Femur (tissue), 1 donor: ENCODE measurements at places on chromosomes 12 and 14.

GRCh38 chr12:51139292-51139844, 33.6 kb downstream of the TFCP2 start:
- DNase-seq = no peak

DNA sequence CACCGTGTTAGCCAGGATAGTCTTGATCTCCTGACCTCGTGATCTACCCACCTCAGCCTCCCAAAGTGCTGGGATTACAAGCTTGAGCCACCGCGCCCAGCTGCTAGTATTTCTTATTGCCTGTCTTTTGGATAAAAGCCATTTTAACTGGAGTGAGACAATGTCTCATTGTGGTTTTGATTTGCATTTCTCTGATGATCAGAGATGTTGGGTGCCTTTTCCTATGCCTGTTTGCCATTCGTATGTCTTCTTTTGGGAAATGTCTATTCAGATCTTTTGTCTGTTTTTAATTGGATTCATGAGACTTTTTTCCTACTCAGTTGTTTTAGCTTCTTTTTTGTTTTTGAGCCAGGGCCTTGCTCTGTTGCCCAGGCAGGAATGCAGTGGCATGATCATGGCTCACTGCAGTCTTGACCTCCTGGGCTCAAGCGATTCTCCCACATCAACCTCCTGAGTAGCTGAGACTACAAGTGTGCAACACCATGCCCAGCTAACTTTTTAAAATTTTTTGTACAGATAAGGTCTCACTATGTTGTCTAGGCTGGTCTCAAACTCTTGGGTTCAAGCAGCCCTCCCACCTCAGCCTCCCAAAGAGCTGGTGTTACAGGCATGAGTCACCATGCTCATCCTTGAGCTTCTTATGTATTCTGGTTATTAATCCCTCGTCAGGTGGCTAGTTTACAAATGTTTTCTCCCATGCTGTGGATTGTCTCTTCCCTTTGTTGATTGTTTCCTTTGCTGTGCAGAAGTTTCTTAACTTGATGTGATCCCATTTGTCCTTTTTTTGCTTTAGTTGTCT, 65.9 kb downstream of the ACACB start:
- DNase-seq = no peak

DNA sequence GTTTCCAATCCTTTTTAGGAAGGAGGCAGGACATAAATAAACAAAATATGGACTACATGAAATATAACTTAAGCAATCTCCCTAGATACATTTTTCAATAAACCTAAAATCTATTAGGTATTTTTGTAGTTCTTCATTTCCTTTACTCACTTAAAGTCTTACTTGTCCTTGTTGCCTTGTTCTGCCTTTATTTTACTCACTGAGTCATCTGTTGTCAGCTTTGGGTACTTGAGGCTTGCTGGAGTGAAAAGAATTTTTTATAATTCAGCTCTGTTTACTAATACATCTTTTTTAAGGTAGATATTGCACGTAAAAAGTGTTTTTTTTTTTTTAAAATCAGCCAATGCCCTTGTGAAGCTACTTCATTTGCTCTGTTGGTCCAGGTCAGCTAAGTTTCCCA, 216.2 kb downstream of the PELI2 start:
- DNase-seq = no peak

DNA sequence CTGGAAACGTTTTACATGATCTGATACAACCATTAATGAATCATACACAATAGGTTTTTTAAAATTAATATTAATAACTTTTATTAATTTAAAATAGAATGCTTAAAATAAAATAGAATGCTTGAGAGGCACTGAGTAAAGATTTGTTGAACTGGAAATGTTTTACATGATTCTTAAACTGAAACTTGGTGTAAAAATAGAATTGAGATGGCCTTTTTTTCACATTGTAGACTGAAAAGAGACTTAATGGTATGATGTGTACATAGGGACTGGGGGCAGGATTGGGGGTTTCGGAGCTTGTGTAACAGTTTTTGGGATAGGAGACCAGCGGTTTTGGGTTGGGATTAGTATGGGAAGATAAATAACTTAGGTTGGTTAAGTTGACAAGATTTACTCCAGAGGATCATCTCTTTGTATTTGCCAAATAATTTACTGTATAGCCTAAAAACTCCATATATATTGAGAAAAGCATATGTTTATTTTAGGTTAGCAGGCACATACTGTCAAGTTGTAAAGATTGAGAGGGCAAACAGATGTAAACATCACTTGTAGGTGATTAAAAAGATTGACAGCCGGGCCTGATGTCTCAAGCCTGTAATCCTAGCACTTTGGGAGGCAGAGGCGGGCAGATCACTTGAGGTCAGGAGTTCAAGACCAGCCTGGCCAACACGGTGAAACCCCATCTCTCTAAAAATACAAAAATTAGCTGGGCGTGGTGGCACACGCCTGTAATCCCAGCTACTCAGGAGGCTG, 2.0 kb upstream of the ZNF410 start:
- DNase-seq = no peak
